Lower lobe of right lung (tissue), 2 donors: ENCODE measurements at places on chromosomes 4 and X.

- no peak for DNase-seq
Observed at GRCh38 chr4:40059362-40059761, 2.7 kb downstream of the N4BP2 start.

- no peak for DNase-seq
Observed at GRCh38 chr4:18294021-18294420, 272.5 kb upstream of the LCORL start.

GRCh38 chrX:84865113-84865512, 138.6 kb upstream of the APOOL start:
- DNase-seq, result no peak

DNA sequence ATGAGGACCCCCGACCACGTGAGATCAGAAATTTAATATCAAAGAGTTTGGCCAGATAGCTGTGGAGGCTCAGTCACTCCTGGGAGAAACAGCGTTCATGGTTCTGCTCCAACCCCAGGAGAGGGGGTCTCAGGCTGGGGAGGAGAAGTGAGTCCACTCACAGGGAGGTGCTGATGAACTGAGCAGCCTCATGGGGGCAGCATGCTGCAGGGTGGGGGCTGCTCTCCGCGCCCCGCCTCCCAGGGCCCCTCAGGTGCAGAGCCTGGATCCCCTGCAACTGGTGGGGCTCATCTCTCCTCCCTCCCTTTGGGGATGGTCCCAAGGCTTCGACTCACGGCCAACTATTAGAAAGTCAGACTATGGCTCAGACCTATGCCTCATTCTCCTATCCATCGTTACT, 26.6 kb upstream of the C4orf50 start:
- no peak for DNase-seq

- no peak for DNase-seq
Observed at GRCh38 chr4:148574502-148574901, 132.3 kb upstream of the NR3C2 start.

- no peak for DNase-seq
Observed at GRCh38 chr4:51870441-51871188, 27.7 kb downstream of the DCUN1D4 start.
